ENCODE measurements at places on chromosomes 12 and 14. TPM values are rescaled to one million over a fixed set of nuclear protein-coding genes. Genes with fewer than 3 reads are reported as not detected.
A peak's percentile ranks its signal among the peaks of the same experiment; 100 is the strongest.

DNA sequence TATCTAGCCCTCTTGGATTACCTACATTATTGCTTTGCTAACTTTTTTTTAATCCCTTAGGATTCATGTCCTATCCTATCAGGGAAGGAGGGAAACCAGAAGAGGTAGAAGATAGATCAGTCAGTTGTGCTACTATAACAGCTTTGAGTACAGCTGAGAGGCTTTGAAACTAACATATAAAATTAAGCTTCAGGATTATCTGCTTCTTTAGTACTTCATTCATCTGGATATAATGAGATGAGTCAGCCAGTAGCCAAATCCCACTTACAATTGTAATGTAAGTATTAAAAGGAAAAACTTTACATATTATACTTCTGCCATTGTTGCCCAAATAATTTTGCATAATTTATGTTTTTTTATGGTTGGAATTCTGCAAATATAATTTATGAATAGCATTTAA lies 33.4 kb upstream of the ANO6 start:
- no peak for DNase-seq

DNA sequence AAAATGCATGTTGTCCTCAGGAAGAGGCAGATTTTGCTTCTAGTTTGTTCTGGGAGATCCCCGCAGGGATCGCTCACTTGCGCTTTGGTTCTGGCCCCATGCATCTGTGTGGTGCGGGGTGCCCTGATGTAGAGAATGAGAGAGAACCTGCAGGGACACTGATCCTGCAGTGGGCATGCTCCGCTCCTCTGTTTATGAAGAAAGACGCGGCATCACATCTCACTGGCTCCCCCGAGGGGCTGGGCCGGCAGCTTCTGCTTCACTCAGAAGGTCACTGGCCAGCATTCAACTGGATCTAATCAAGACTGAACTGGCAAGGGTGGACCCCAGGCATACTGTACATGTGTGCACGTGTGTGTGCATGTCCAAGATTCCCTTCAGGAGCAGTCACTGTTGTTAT lies 164.2 kb downstream of the CALM1 start:
- DNase-seq, result no peak

DNA sequence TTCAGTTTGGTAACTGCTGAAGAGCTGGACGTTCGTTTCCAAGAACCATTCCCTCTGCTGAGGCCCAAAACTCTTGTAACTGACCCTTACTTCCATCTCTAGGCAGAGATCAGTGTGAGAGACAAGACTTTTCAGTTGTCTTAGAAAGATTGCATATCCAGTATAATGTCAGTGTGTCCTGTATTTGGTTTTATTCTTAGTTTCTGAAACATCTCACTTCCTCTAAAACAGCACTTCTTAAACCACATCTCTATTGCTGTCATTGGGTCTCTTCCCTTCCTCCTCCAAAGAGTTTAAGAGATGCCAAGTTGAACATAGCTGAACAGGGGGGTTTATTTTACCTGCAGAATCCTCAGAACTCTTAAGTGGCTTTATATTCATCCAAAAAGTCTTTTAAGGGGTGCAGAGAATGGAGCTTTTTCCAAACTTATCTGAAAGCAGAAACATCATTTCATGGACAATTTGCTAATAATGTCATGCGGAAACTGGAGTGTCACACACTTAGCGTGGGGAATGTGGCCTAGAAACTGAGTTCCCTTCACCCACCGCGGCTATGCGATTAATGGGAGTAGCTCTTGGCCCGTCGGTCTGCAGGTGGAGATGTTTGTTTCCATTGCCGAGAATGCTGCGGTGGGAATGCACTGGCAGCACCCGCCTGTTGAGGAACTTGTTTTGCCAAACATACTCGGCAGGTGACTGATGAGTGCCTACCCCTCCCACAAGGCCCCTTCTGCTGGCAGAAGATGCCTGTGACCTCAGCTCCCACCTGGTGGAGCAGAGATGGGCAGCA lies 148.2 kb downstream of the ADGRD1 start:
- peak; percentile 5 for DNase-seq

GRCh38 chr12:92055877-92056276 lies 89.8 kb downstream of the BTG1 start:
- no peak for DNase-seq

- peak; percentile 60 for DNase-seq
These were observed 82.3 kb downstream of the RIMBP2 start for GRCh38 chr12:130633771-130634170.

GRCh38 chr12:7444076-7444475 lies at the start of gene CD163L1:
Gene CD163L1 (minus strand): TSS chr12:7444153. CDS start chr12:7444127, 26 bp downstream.
- no peak for DNase-seq

TMTC2 gene
- total RNA-seq, result 5.9 TPM
